NCI-H2227 treated with DMSO at 0.1 percent for 48 hours (cell line): ENCODE measurements at places on chromosomes 4 and X.

GRCh38 chr4:174856926-174857800 lies 28.1 kb upstream of the GLRA3 start:
- no peak for DNase-seq

DNA sequence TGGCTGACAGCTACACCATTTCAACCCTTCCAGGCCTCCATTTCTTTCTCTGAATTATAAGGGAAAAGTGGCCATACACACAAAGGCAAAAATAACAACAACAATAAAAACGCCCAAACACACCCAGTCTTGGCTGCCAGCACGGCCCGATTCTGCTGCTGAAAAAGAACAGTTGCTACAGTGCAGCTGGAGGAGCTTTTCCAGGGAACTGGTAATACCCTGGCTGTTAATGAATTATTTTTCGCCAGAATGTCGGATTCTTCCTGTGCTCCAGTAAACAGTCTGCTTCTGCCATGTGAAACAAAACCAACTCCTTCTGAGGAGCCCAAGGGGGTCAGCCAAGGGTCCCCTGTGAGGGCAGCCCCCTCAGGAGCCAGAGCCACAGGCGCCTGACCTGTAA lies 6.6 kb downstream of the RAI2 start:
- DNase-seq = no peak

GRCh38 chr4:174582463-174582862 lies 60.2 kb upstream of the HPGD start:
- no peak for DNase-seq

GRCh38 chr4:124450851-124451250 lies 261.7 kb downstream of the ANKRD50 start:
- no peak for DNase-seq

DNA sequence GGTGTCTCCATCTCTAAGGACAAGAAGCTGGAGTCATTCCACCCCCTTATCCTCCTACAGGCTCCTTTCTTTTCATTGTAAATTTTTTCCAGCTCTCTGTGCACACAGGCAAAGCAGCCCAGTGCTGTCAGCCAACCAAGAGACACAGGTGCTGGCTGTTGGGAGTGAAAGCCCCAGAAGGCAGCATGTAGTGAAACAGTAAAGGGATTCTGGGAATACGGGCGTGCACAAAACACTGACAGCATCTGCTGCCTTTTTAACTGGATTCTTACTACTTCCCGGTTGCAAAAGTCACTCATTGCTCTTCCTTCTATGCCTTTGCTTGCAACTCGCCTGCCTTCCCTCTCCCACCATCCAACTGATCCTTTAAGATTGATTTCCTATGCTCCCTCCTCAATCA lies 208.6 kb upstream of the PRPS2 start:
- DNase-seq = no peak

DNA sequence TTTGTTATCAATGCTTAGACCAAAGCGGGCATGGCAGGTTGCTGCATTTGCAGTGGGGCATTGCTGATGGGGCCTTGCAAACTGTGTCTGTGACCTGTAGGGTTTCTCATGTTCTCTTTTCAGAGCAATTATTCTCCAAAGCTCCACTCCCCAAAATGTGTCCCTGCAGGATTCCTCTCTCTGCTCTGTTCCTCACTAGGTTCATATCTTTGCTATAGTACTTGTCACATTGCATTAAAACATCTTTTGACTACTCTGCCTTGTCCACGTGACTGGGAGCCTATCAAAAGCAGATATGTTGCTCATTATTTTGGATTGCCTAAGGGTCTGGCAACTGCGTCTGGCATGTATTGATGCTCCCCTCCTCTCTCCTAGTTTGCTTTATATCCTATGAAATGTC lies 177.7 kb upstream of the MID1 start:
- DNase-seq = no peak
